ENCODE measurements at places on chromosomes 4 and X.

GRCh38 chr4:108193886-108194672 is 25.3 kb upstream of the LEF1 start:
- no peak for DNase-seq

DNA sequence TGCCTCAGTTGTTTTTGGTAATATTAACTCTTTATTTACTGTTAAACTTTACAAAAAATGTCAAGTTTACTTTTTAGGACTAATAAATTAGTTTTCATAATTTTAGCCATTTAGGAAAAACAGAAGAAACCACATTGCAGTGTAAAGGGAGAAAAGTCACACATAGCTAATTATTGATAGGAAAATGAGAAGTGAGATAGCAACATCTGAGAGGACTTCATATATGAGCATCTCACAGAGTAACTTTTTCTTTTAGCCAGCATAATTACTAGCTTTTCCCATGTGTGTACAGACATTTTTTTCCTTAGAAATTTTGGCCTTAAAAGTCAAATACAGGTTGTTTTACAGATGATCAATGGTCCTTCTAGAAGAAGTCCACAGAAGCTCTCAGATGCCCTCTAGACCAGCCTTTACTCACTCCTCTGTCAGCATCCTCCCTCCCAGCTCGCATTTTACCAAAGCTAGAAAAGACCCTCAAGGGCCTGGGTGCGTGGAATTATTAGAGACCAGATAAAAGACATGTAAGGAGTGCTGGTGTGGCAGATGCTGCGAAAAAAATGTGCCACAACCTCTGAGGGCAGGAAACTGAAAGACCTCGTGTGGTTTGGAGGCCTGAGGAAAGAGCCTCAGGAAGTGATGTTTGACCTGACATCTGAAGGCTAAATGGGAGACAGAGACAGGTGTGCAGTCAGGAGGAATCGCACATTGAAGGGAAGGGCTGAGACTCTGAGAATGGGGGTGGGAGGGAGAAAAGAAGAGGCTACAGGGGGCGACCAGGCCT is 156.9 kb downstream of the CBR4 start:
- no peak for DNase-seq

- DNase-seq: no peak
Observed at GRCh38 chr4:56613101-56613862, 67.8 kb downstream of the HOPX start.

- no peak for DNase-seq
Observed at GRCh38 chrX:23902419-23902818, 5.3 kb downstream of the APOO start.

GRCh38 chrX:426881-427280 is 40.2 kb upstream of the PPP2R3B start:
- DNase-seq: no peak

GRCh38 chr4:187940299-187940698 is 55.3 kb upstream of the ZFP42 start:
- no peak for DNase-seq

DNA sequence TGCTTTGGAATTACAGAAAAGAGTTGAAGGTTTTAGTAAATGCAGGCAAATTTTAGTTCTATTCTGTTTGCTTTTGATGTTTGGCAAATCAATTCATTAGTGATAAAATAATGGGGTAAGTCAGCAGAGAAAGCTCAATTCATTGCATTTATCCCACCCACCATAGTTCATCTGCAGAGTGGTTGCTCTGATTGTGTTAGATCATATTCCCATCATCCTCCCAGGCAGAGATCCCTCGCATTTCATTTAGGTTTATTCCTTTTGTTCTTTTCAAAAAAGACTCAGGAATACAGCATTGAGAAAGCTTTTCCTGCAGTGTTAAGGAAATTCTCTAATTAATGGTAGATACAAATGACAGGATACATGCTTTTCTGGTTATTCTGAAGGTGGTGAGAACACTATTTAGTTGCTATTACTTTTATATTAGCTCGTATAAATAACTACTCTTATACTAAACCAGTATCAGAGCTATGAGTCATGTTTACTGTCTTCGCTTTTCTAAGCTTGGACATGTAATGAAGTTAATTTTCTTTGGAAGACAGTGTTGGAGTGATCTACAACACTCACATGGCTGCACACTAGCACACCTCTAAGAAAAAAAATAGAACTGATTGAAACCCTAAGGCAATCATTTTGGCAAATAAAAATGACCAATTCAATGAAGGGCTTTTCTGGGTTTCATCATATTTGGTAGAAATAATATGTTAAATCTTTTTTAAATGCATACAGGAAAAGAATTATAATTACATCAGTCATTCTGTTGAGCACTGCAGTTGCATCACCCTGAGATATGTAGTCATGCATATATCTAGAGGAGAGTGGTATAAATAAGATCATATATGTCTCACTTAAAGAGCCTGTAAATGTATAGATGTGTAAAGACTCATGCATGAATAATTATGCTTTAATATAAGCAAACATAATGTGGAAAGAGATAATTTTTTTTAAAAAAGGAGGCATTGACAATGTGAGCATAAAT is 351.6 kb downstream of the PCDH7 start:
- DNase-seq: no peak

- DNase-seq: no peak
Observed at GRCh38 chr4:103199009-103199408, 866 bp upstream of the CENPE start.

DNA sequence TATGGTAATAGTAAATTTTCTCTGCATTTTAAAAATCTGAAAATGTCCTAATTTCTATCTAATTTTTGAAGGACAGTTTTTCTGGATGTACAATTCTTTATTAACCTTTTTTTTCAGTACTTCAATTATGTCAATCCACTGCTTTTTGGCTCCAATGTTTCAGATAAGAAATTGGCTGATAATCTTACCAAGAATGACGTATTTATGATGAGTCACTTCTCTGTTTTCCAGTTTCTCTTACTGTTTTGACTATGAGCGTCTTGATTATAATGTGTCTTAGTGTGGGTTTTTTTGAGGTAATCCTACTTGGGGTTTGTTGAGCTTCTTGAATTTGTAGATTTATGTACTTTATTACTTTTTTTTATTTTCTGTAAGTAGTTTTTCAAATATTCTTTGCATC is 47.2 kb downstream of the UGT2B11 start:
- no peak for DNase-seq

DNA sequence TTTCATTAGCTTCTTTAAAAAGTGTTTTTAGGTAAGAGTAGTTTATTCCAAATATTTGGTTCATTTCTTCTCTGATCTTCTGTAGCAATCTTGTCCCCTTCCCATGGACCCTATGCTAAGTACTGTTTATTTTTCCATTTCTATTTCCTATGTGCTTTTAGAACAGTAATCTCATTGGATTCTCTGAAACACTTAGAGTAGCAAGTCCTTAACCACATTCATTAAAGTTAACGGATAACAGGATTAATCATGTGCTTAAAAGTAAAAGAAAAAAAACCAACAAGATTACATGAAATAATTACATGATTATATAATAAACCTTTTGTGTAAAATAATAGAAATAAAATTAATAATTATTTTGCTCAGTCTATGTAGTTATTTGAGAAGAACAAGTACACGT is 929.7 kb downstream of the C4orf33 start:
- no peak for DNase-seq

GRCh38 chr4:150593996-150594395 is 12.0 kb downstream of the MAB21L2 start:
- DNase-seq: no peak

DNA sequence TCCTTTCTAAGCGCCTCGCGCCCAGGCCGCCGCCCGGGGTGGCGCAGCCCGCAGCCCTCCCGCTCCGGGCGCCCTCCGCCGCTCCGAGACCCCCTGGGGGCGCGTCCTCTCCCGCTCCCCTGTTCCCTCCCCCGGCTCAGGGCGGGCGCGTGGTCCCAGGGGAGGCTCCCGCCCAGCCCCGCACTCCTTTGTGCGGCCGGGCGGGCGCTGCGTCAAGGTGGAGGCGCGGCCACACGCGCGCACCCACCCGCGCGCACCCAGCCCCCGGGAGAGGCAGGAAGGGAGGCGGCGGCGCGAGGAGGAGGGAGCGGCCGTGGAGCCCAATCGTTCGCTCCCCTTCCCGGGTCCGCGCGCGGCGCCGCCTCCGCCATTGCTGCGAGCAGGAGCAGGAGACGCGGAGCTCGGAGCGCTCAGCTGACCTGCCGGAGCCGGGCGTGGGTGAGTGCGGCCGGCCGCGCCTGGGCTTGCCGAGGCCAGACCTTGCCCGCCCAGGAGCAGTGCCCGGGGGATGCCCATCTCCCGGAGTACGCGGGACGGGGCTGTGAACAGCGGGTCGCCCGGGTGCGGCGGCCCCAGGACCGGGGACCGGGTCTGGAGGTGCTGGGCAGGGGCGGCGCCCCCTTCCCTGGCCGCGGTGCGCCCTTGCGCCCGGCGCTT is at the start of gene NSG1:
TSS of gene NSG1 (plus strand) at position 367 of the 657 bp plus-strand sequence. CDS start 528 bp downstream, outside the sequence.
- DNase-seq: no peak

GRCh38 chr4:134117392-134118183 is 84.0 kb downstream of the PABPC4L start:
- no peak for DNase-seq

DNA sequence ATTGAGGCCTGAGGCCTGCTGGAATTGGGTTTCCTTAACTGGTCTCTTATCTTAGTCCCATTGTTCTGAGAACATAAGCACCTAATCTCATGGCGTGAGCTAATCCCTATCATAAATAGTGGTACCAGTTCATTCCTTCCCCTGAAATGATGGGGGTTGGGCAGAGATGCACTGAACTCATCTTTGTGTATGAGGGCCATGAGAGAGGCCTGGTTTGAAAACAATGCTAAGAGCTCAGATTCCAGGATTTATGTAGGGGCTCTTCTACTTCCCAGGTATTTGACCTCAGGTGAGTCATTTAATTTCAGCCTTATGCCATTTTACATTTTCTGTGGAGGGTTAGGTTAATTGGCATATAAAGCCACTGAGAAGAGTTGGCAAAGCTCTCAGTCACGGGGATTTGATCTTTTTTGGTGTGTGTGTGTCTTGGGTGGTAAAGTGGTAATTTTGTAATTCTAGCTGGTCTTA is 4.4 kb downstream of the RBM3 start:
- no peak for DNase-seq

DNA sequence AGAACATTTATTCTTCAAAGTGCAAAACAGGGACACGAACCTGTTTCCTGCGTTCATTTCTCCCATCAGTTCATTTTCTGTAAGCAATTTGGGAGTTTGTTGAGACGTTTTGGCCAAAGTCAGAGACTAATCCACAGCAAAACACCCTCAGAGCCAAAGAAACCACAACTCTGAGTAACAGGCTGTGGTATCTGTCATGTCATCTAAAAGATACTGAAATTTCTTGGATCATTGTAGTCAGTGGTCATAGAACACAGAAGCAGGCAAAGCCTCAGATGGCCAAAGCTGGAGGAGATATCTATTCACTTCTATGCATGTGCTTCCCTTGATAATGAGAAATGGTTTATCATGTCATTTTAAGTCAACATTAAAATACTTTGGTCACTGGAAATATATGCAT is 485.6 kb upstream of the GALNT7 start:
- no peak for DNase-seq

DNA sequence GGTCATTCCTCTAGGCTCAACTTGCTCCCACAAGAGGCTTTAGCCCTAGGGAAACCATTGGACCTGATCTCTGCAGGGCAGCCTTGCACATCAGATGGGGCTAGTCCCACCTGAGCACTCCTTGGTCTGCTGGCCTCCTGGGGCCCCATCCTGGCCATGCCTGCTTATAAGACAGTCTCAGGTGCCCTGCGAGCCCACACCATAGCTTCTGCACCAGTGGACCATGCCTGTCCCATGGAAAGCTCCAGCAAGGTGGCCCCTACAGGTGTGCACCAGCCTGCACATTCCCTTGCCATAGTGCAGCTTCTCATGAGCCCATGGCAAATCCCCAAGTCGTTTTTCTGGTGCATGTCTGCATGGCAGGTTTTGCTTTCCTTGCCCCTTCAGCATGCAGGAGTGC is 19.6 kb upstream of the FAAH2 start:
- no peak for DNase-seq

DNA sequence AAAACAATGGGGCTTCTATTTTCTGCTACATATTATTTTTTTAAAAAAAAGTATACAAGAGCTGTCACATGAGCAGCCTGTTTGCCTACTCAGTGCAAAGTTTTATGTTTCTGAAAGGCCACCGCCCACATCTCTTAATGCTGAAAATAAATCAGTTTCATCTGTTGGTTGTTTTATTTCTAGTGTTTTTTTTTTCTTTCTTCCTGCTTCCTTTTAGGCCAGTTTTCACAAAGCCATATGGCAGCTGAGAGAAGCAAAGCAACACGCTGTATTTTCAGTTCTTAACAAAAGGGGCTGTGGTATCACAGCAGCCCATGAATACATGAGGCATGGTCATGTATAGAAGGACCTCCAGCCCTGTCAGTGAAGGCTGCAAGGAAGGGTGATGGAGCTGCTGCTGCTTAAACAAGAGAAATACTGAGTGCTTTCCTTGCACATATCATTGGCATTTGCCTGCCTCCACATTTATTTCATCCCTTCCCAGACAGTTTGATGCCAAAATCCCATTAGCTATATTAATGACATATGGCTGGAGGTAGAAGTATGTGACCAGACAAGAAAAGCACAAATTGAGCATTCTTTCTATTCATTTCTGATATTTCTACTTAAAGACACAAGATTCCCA is 172.5 kb downstream of the PCDH18 start:
- no peak for DNase-seq

DNA sequence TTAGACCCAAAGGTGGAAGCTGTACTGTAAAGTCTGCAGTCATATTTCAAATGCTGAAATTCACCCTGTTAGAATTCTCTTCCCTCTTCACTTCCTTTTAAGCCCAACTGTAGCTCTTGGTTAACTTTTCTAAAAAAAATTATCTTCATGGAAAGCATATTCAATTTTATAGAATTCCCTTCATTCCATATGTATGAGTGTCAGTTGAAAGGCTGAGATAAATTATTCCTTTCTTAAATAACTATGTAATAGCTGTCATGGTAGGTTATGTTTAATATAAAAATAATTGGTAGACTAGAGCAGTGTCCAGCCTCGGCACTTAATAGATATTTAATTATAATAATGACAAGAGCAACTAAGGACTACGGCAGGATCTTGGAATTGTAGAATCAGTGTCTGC is 16.8 kb upstream of the ARSH start:
- no peak for DNase-seq

DNA sequence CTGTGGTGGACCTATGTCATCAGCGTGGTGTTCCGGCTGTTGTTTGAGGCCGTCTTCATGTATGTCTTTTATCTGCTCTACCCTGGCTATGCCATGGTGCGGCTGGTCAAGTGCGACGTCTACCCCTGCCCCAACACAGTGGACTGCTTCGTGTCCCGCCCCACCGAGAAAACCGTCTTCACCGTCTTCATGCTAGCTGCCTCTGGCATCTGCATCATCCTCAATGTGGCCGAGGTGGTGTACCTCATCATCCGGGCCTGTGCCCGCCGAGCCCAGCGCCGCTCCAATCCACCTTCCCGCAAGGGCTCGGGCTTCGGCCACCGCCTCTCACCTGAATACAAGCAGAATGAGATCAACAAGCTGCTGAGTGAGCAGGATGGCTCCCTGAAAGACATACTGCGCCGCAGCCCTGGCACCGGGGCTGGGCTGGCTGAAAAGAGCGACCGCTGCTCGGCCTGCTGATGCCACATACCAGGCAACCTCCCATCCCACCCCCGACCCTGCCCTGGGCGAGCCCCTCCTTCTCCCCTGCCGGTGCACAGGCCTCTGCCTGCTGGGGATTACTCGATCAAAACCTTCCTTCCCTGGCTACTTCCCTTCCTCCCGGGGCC is 1.2 kb downstream of the GJB1 start:
- no peak for DNase-seq
